ENCODE measurements at places on chromosomes 1 and 21. TPM values are rescaled to one million over a fixed set of nuclear protein-coding genes. Genes with fewer than 3 reads are reported as not detected.

DNA sequence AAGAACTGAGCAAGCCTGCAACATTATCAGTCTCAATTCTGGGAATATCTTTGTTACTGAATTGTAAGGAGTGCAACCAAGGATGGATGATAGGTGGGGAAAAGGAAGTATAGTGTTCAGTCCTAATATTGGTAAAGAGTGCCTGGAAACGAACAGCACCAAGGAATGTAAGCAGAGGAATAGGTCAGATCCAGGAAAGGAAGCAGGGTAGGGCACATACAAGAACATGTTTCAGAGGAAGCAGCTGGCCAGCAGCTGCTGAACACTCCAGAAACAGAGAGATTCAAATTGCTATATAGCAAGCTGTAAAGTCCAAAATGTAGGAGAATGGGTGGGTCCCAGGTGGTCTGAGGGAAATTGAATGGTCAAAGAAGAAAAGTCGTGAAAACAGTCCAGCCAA is 37.9 kb downstream of the CRB1 start:
- no peak for DNase-seq

DNA sequence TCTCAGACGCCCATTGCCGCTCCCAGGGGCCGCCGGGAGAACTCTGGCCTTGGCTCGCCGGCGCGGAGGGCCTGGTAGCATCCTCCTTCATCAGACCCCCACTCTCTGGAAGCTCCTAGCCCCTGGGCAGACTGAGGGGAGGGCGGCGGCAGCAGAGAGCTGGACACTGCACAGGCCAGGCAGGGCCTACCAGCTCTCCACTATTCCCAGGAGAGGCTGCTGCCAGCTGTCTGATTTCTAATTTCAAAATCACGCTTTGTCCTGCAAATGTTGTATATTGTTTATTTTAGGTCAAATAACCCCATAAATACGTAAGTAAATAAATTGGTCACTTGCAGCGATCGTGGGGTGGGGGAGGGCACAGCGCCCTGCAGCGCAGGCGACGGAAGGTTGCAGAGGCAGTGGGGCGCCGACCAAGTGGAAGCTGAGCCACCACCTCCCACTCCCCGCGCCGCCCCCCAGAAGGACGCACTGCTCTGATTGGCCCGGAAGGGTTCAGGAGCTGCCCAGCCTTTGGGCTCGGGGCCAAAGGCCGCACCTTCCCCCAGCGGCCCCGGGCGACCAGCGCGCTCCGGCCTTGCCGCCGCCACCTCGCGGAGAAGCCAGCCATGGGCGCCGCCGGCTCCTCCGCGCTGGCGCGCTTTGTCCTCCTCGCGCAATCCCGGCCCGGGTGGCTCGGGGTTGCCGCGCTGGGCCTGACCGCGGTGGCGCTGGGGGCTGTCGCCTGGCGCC is at the start of gene MTARC1:
Gene MTARC1, plus strand, starts transcription at position 577 of the 732 bp plus-strand sequence. Its CDS starts 32 bp downstream, at position 609.
- no peak for DNase-seq

The SLC35F3 gene
- 8.2 TPM for total RNA-seq

DNA sequence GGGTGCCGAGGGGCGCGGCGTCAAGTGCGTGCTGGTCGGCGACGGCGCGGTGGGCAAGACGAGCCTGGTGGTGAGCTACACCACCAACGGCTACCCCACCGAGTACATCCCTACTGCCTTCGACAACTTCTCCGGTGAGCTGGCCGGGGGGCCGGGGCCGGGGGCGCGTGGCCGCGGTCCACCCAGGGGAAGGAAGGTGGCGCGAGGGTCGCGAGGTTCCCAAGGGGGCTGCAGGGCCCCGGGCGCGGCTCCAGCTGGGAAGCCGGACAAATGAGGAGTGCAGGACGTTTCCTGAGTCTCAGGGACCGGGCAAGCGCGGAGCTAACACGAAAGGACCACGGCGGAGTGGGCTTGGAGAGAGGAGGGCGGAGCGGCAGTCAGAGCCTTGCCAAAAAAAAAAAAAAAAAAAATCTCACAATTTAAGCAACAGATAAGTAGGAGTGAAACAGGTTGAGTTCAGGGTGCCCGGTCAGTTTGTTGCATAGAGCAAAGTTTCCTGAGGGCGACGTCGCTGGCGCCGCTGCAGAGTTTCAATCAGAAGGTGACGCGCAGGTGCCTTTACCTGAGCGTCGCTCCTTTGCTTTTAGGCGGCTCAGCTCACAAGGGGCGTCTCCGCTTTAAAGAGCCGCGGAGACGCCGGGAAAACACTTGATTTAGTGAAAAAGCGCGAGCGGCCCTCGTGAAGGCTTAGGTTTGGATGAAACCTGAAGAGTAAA is 750 bp downstream of the RHOU start:
- DNase-seq: no peak

DNA sequence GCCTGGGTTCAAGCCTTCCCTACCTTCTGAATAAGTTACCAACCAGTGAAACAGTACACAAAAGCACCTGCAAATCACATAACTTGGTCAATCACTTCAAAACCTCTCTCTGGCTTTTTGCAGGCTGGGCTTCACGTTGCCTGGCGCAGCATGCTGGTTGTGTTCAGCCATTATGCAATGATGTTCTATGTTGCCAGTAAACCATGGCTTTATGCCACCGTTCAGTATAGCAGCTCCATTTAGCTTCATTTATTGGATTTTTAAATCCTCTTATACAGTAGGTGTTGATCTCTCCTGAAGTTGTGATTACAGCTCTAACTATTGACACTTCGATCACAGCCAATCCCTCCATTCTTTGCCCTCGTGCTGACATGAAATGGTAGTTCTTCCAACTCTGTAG is 233.6 kb upstream of the PTBP2 start:
- DNase-seq: no peak

DNA sequence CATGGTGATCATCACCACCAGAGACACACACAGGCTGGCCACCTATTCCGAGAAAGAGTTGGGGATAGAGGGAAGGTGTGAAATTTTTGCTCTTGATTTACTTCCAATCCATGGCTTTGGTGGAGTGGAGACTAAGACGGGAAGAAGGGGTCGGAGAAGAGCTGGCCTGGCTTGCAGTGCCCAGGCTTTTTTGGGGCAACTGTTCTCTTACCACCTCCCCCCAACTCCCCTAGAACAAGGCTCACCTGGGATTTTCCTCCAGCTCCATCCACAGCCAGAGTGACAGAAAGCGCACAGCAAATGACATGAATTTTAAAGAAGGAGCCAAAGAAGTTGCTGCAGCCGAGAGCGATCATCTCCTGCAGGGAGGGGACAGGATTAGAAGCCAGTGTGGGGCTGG is 16.0 kb downstream of the SLC26A9 start:
- no peak for DNase-seq

GRCh38 chr1:43507296-43508295 is 23.1 kb upstream of the PTPRF start:
- no peak for DNase-seq

- DNase-seq: no peak
Observed at GRCh38 chr21:32666258-32666657, 54.1 kb upstream of the CFAP298 start.

GRCh38 chr1:225750420-225750819 is 27.2 kb upstream of the SRP9 start:
- DNase-seq: no peak

- DNase-seq: no peak
Observed at GRCh38 chr1:212284332-212284743, 872 bp upstream of the PPP2R5A start.
